ENCODE measurements at places on chromosomes 4 and X.

- DNase-seq = no peak
Measured at GRCh38 chr4:174592985-174593335, 70.7 kb upstream of the HPGD start.

- no peak for DNase-seq
Measured at GRCh38 chrX:150465881-150466775, 102.3 kb upstream of the MTM1 start.

GRCh38 chrX:51836823-51837222 is 56.6 kb upstream of the MAGED1 start:
- no peak for DNase-seq

- DNase-seq = no peak
Measured at GRCh38 chr4:149574971-149575370, 240.7 kb downstream of the IQCM start.

- DNase-seq = no peak
Measured at GRCh38 chr4:55549888-55550287, 3.2 kb upstream of the CLOCK start.

- no peak for DNase-seq
Measured at GRCh38 chr4:109027016-109027500, 264.2 kb upstream of the ETNPPL start.

GRCh38 chr4:31949045-31949444 is 1228.9 kb downstream of the PCDH7 start:
- no peak for DNase-seq

- no peak for DNase-seq
Measured at GRCh38 chrX:115564243-115564642, 3.3 kb downstream of the PLS3 start.

DNA sequence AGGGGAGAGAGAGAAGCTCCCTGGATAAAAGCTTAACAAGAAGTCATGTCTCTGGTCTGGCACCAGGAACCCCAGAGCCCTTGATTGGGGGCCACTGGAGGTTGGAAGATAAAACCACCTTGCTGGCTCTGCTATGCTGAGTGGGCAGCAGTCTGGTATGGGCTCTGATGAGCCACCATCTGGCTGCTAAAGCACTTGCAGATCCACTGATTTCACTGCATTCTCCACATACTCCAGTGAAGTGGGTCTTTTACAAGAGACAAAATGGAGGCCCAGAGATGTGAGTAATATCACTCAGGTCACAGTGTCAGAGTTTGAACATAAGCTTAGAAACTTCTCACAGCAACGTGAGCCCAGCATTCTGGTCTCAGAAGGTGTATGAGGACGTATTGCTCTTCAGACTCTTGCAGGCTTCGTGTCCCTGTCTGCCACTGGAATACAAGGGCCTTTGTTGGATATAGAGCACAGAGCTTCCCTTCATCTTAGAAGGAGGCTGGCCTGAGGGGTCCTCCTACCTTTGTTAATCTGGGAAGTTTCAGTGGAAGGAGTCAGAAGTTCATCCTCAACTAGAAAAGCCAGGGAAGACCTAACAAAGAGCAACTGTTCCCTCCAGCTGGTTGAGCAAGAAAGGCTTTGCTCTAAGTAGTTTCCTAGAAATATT is 11.8 kb downstream of the CLDN2 start:
- no peak for DNase-seq

- no peak for DNase-seq
Measured at GRCh38 chrX:39690541-39691415, 407.0 kb downstream of the BCOR start.

DNA sequence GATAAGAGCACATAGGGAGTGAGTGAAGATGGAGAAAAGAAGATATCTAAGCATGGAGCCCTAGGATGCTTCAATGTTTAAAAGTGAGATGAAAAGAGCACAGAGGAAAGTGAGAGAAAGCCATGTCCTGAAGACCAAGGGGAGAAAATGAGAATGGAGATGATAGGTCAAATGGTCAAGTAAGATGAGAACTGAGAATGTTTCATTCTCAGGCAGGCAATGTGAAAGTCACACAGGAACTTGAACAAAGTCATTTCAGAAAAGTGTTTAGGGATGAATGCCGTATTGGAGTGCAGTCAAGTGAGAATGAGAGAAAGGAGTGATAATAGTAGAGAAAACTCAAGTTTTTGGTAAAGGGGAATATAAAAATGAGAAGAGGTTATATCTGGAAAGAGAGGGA is 148.7 kb upstream of the PTCHD1 start:
- no peak for DNase-seq

DNA sequence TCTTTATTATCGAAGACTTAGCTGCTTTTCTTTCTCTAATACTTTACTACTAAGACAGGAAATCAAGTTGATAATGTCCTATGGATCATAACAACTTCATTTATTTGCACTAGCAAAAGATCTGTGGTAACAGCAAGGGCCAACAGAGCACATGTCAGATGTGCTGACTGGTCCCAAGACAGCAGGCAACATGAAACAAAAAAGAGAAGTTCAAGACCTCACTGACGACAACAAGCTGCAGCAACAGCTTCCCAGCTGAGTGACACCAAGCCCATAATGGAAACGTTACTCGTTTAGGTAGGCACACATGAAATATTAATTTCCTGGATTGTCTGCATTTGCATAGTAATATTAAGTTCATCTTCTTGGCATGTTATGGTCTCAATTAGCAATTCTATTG is 126.9 kb downstream of the UNC5C start:
- DNase-seq = peak; percentile 20

- DNase-seq = no peak
Measured at GRCh38 chr4:13413729-13414437, 70.3 kb downstream of the RAB28 start.

GRCh38 chrX:40368611-40369061 is 212.1 kb upstream of the ATP6AP2 start:
- DNase-seq = no peak

GRCh38 chr4:39118034-39118658 is 56.1 kb downstream of the KLHL5 start:
- no peak for DNase-seq

- DNase-seq = no peak
Measured at GRCh38 chr4:153079857-153080391, 124.3 kb upstream of the TRIM2 start.

- no peak for DNase-seq
Measured at GRCh38 chr4:54727346-54727745, 69.6 kb downstream of the KIT start.

GRCh38 chr4:180521181-180521580 is 1722.0 kb upstream of the TENM3 start:
- DNase-seq = no peak

GRCh38 chrX:130079824-130080406 is 30.4 kb downstream of the ELF4 start:
- DNase-seq = peak; percentile 59

DNA sequence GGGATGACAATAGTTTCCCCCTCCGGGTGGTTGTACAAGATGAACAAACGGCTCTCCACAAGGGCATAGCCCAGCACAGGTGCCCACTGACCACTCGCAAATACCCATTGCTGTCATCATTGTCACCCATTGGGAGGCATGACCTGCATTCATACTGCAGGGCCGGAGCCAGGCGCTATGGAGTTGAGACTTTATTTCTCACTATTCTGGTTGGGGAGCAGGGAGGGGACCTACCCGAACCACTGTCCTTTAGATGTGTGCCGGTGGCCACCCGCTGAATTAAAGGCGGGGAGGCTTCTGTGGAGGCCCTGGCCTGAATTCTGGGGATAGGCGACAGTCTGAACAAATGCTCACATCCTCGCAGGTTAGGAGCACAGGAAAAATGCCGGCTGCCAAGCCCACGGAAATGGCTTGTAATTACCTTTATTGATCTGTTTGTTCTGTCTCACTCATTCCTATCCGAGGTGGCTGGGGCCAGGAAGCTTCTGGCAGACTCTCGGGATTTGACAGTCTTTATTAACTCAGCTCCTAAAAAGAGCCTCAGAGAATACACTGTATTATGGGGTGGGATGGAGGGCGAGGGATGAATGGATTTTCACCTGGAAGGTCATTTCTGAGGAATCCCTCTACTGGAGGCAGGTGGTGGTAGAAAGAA is 125.1 kb upstream of the PSAPL1 start:
- no peak for DNase-seq

- DNase-seq = no peak
Measured at GRCh38 chr4:183035726-183036415, 63.2 kb upstream of the WWC2 start.

DNA sequence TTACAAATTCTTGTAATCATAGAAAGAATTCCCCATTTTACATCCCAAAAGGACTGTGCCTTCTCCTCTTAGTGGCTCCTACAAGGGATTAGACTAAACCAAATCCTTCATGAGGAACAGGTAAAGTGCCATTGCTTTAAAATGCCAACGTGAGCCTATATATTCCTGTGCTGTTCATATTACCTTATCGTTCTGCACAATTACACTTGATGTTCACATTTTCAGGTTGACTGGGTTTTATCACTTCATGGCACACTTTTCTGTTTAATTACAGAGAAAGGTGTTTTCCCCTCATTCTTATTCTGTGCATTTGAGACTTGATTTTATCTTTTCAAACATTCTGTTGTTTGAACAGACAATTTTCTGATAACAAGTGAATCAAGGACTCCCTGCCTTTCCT is 645.6 kb upstream of the FTHL17 start:
- DNase-seq = no peak

- DNase-seq = no peak
Measured at GRCh38 chr4:139171876-139172691, 4.9 kb downstream of the ELF2 start.

DNA sequence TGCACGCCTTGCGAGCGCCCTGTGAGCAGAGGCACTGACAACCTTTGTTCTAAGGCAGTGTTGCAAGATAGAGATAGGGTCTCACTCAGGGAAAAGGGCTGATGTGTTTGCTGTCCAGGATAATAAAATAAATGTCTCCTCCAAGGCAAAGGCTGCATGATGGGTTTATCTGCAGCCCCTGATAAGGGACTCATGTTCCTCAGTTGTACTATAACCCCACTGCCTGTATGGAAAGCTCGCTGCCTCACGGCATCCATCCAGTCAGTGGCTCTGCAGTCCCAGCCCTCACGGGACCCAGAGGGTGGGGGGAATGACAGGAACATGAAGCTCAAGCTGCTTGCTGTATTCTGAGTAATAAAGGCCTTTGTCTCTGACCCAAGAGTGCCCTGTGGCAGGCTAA is 22.6 kb downstream of the BCLAF3 start:
- DNase-seq = no peak

DNA sequence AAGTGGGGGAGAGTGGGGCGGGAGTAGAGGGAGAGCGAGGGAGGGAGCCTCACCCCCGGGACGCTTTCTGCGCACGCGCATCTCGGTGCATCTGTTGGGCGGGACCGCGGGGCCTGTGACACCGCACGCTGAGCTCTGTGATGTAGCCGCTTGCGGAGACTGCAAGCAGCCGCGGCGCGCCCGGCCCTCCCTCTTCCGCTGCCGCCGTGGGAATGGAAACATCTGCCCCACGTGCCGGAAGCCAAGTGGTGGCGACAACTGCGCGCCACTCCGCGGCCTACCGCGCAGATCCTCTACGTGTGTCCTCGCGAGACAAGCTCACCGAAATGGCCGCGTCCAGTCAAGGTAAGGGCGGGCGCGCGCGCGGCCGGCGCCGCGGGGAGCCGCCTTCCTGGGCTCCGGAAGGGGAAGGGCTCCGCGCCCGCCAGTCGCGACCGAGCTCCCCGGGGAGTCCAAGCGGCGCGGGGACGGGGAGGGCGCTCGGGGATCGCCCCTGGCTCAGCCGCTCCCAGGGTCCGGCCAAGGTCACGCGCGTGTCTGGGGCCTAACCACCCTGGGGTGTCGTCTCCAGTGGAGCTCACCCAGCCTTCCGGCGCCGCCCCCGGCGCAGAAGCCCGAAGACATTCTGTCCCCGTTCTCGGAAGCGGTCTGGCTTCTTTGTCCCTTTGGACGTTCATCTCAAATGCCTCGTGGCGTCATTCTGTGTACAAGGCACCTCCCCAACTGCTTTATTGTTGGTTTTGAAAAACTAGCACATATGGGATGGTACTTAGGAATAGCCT is at the start of gene FUNDC2:
TSS of gene FUNDC2 (plus strand) at position 118 of the 782 bp plus-strand sequence. CDS start at position 213, 95 bp downstream.
- peak; percentile 93 for DNase-seq

DNA sequence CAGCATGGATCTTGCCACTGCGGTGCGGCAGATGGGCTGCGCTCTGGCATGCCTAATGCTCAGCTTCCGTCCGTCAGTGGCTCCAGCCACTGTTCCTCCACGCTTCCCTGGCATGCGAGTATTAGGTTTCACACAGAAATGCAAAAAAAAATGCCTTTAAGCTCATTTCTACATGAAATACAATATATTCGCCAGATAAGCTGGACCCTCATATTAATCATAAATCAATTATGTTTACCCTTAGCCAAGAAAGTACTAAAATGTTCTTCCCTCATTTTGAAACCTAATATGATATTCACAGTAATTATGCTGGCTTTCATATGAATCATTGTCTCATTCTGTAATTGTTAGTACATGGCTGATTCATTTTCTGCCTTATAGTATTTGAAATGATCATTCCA is 115.5 kb upstream of the FAM241A start:
- DNase-seq = no peak

DNA sequence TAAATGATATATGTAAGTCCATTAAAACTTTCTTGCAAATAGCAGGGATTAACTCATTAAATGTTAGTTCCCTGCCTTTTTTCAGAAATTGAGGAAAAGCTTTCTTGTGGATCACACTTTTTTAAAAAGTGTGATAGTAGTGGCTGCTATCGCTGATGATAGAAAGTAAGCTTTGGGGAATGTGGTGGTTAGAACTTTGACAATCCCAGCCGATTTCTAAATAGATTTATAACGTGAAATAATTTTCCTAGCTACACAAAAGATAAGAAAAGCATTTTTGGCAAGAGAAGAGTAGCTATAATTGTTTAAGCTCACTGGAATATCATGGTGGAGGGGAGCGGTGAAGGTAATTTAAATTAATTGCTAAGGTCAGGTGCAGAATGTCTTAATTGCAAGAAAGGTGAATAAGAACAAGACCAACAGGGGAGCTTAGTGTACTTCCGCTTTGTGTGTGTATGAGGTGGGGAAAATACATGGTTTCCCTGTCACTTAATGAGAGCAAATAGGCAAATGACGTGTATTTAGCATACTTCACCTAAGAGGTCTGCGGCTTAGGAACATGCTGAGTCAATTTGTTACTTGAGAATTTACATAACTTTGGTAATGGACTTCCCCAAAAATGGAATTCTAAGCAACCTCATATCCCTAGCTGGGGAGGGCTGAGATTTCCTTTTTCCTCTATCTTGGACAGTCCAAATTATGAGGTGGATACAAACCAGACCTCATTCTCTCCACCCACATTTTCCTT is 11.7 kb upstream of the IL21 start:
- no peak for DNase-seq

- no peak for DNase-seq
Measured at GRCh38 chr4:24840362-24840761, 45.0 kb downstream of the SOD3 start.

GRCh38 chr4:78599931-78600375 is 48.4 kb downstream of the ANXA3 start:
- DNase-seq = no peak

- DNase-seq = no peak
Measured at GRCh38 chr4:109041463-109042360, 260.7 kb downstream of the COL25A1 start.

DNA sequence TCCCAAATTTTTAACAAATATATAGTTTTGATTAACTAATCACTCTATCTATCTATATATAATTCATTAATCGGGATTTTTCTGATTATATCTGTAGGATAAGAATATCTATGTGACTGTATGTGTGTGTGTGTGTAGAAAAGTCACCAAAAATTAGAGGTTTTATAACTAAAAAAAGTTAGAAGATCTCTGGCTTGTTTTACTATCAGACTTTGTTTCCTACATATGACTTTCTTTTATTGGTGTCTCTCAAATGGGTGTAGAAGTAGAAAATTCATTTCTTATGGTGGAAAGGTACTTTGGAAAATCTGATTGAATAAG is 26.7 kb upstream of the TMPRSS11D start:
- DNase-seq = no peak

All from BE2C (cell line).